ENCODE measurements at places on chromosomes 3 and 15. TPM values are rescaled to one million over a fixed set of nuclear protein-coding genes. Genes with fewer than 3 reads are reported as not detected.

DNA sequence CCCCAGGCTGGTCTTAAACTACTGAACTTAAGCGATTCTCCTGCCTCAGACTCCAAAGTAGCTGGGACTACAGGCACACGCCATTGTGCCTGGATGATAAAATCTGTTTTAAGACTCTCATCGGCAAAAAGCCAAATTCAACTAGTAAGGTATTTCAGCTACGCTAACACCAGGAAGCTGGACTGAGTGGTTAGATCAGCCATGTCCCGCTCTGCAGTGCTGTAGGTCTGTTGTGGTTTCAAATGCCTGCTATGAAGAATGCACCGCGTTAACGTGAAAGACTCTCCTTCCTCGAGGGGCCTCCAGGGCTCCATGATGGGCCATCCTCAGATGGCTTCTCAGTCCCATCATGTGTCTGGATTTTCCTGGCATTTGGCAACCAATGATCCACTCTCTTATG lies 70.2 kb downstream of the PCOLCE2 start:
- no peak overlapping the region for H3K27ac ChIP-seq
- DNase-seq = no peak
- H3K4me3 ChIP-seq = no peak overlapping the region

GRCh38 chr3:23389686-23390085 lies 186.6 kb downstream of the UBE2E2 start:
- no peak overlapping the region for H3K27ac ChIP-seq
- H3K27me3 ChIP-seq = no peaks in the 10 kb centered on the region
- DNase-seq = no peak

Gene AP3B2
- total RNA-seq = 0.80 TPM

GRCh38 chr15:91249591-91249990 lies 149.5 kb downstream of the SV2B start:
- no peaks in the 10 kb centered on the region for H3K27me3 ChIP-seq
- no peak for DNase-seq
- no peaks in the 10 kb centered on the region for H3K36me3 ChIP-seq
- peaks cover 8% of the 10 kb centered on the region for H3K4me1 ChIP-seq

Gene ATP13A5
- total RNA-seq = not detected

DNA sequence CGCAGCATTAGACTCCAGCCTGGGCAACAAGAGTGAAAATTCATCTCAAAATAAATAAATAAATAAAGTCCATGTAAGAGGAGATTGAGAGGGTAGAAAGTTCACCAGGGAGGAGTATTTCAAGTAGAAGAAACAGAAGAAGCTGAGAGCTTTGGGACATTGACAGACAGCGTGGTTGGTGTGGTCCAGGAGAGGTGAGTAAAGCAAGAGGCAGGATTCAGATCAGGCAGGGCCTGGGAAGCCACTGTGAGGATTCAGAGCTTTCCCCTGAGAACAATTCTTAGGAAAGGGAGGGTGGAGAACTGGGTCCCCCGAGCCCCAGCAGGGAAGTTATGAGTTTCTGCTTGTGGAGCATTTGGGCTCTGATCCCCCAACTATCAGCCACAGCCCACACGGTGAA lies 54.2 kb upstream of the AMOTL2 start:
- no peak for DNase-seq
- H3K27me3 ChIP-seq = no peaks in the 10 kb centered on the region
- no peak overlapping the region for H3K27ac ChIP-seq
- no peak overlapping the region for H3K4me3 ChIP-seq

GRCh38 chr15:96270581-96271172 lies 59.8 kb upstream of the NR2F2 start:
- no peaks in the 10 kb centered on the region for H3K36me3 ChIP-seq
- no peak overlapping the region for H3K27ac ChIP-seq
- H3K4me3 ChIP-seq = no peak overlapping the region
- no peaks in the 10 kb centered on the region for H3K4me1 ChIP-seq

Gene EPHA6
- total RNA-seq = 0.19 TPM

Gene ITPKA
- 1.9 TPM for total RNA-seq

DNA sequence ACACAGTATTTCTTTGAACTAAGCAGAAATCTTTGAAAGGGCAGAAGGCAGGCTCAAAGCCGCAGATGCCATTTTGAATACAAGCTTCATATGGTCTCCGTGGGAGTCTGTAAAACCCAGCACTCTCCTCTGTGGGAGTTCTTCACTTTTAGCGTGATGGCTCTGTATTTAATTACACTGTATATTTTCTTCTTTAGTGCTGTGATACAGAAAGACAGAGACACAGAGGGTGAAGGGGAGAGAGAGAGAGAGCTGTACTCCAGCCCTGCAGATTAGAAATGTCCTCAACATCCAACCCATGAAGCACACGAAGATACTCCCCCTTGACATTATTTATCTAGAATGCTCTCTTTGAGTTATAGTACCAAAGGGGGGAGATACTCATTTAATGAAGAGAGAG lies 752.6 kb upstream of the NR2F2 start:
- no peaks in the 10 kb centered on the region for H3K27me3 ChIP-seq
- no peak overlapping the region for H3K27ac ChIP-seq
- no peak overlapping the region for H3K4me3 ChIP-seq
- no peaks in the 10 kb centered on the region for H3K4me1 ChIP-seq
- no peak for DNase-seq

GRCh38 chr3:178336336-178336735 lies 199.9 kb upstream of the KCNMB2 start:
- no peak for DNase-seq
- no peaks in the 10 kb centered on the region for H3K36me3 ChIP-seq
- H3K4me1 ChIP-seq = peaks cover 10% of the 10 kb centered on the region
- H3K27me3 ChIP-seq = no peaks in the 10 kb centered on the region
- H3K4me3 ChIP-seq = no peak overlapping the region

Gene CIB2
- total RNA-seq = 26.1 TPM

Gene TNFAIP8L3
- total RNA-seq = 6.0 TPM

Gene POLQ
- 0.38 TPM for total RNA-seq

Gene ENTPD3
- total RNA-seq = 0.11 TPM

DNA sequence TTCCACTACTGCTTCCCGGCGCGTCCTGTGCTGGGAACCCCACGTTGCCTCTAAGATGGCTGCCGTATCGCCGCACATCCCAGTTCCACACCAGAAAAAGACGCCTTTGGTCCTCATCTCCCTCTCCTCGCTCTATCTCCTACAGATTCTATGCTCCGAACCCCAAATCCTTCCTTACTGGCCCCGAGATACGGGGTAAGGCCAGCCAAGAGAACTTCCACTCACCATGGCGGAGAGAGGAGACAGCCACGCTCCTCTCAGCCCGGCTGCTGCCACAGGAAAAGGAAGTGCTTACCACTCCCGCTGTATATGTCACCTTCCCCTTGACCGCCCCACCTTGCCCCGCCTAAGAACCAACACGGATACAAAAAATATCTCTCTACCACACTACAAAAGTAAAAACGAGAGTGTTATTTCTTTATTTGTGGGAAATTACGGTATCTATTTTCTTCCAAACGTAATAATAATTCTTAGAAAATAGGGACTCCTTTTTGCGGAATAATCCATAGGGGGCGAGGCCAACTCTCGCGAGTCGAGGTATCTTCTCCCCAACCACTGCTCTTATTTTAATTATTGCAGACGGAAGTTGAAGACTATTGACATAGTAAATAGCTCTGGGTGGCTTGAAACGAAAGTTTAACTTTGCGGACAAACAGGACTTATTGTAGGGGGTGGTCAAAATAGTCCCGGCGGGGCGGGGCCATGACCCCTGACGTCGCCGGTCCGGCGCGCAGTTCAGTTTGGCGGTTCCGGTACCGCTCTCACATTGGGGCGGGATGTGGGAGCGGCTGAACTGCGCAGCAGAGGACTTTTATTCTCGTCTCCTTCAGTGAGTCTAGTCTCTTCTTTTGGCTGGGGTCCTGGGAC lies at the start of the genes RPL4 and ZWILCH:
TSS of gene RPL4 (minus strand) at position 293 of the 867 bp plus-strand sequence. CDS start at position 228, 65 bp downstream.
TSS of gene ZWILCH (plus strand) at position 764 of the 867 bp plus-strand sequence. CDS start at position 777, 13 bp downstream.
- no peaks in the 10 kb centered on the region for H3K27me3 ChIP-seq
- peak; percentile 81 for DNase-seq
- peak within 1 kb of the TSS; percentile 92 for H3K27ac ChIP-seq
- H3K36me3 ChIP-seq = peaks cover 37% of the 10 kb centered on the region
- peak within 1 kb of the TSS; percentile 81 for H3K4me3 ChIP-seq

DNA sequence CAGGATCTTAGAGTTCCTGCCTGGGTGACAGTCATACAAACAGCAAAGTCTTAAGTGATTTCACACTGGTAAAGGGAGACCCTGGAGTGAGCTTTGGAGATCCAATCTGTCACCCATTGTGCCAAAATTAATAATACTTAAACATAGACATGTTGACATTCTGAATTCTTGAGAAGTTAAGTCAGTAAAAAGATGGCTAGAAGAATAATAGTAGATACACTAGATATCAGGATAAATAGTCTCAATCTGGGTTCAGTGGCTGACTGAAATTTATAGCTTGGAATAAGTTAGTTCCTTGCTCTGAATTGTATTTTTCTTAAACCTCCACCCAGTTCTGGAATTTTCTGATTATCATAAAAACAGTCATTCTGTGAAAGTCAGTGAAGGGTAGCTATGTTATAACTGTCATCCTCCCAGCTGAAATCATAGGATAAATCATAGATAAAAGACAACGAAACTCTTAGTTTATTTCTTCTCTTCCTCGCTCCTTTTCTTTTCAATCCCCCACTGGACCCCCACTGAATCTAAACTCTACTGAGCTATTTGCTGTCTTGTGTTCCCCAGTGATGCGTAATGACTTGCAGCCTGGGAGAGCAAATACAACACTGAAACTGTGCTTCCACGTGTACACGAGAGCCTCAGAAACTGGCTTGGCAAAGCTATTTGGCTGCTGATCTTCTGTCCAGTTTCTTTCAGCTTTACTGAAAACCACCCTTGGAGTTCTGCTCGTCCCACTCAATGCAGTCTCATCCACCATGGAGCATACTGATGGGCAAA lies 175.4 kb upstream of the TP63 start:
- no peaks in the 10 kb centered on the region for H3K4me1 ChIP-seq
- no peak for DNase-seq
- no peaks in the 10 kb centered on the region for H3K36me3 ChIP-seq
- H3K27me3 ChIP-seq = peaks cover 4% of the 10 kb centered on the region
- no peak overlapping the region for H3K4me3 ChIP-seq

DNA sequence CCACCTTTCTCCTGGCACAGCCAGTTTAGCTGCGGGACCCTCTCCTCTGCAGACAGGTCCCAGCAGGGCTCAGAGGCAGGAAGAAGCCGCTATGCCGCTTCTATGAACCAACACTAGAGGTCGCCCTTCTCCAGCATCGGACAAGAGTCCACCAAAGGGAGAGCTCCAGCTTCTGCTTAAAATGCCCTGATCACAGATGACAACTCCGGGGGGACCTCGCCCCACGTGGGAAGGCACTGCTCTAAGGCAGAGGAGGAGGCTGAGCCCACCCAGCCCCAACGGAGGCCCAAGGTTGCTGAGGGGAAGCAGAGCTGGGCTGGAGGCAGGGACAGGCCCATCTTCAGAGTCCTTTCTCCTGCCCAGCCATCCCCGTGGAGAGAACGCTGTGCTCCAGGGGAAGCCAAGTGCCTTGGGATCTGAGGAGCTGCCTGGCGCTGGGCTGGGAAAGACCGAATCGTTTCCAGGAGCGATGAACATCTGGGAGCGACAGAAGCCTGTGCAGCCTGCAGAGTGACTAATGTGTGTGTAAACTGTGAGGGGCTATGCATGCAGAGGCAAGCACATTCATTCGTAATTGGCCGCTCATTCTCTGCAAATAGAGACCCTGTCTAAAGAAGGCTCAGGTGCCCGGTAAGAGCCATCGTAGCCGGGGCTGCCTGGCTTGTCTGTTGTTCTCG lies 43.5 kb upstream of the BDH1 start:
- peaks cover 15% of the 10 kb centered on the region for H3K4me1 ChIP-seq
- H3K27me3 ChIP-seq = no peaks in the 10 kb centered on the region
- H3K36me3 ChIP-seq = peaks cover 1% of the 10 kb centered on the region
- H3K4me3 ChIP-seq = no peak overlapping the region

- DNase-seq = no peak
- H3K27me3 ChIP-seq = peaks cover 60% of the 10 kb centered on the region
- H3K4me3 ChIP-seq = no peak overlapping the region
- no peak overlapping the region for H3K27ac ChIP-seq
Observed at GRCh38 chr15:25810154-25810553, 53.0 kb downstream of the ATP10A start.

GRCh38 chr15:69648775-69649735 lies 196.4 kb downstream of the RPLP1 start:
- H3K36me3 ChIP-seq = no peaks in the 10 kb centered on the region
- H3K27me3 ChIP-seq = peaks cover 83% of the 10 kb centered on the region
- H3K4me1 ChIP-seq = peaks cover 6% of the 10 kb centered on the region
- no peak for DNase-seq

- no peaks in the 10 kb centered on the region for H3K27me3 ChIP-seq
- peaks cover 25% of the 10 kb centered on the region for H3K4me1 ChIP-seq
Observed at GRCh38 chr3:13085081-13085845, 12.0 kb upstream of the IQSEC1 start.
